ENCODE measurements at places on chromosomes 6 and 20.

DNA sequence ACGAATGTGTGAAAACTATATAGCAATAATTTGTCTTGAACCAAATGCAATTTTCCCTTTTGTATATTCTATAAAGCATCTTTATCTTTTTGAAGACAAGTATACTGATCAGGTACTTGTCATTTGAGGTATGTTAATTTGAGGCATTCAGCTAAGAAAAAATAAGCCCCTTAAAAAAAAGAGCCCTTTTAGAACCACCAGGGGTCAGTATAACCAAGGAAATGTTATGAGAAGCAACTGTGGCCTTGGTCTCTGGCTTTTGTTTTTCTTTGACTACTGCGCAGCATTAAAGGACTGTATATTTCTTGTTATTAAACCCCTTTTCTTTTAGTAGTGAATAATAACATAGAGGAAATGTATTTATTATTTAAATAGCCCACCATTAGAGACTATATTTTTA, 43.1 kb downstream of the CD109 start:
- DNase-seq = no peak

DNA sequence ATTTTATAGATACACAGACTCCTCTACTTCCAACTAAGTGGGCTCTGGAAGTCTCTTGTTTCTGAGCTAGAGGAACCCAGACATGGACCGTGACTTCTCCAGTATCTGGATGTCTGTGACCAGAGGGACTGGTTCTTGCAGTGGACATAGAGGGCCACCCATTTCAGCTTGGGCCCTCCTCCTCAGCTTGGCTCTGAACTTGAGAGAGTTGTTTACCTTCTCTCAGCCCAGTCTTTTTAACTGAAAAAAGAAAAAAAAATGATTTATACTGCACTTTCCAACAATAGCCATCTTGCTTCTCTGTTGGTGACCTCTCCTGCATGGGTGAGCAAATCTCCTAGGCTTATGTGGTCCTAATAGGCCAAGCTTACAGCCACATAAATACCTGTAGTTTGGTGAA, 60.3 kb upstream of the TMEM181 start:
- DNase-seq = no peak

DNA sequence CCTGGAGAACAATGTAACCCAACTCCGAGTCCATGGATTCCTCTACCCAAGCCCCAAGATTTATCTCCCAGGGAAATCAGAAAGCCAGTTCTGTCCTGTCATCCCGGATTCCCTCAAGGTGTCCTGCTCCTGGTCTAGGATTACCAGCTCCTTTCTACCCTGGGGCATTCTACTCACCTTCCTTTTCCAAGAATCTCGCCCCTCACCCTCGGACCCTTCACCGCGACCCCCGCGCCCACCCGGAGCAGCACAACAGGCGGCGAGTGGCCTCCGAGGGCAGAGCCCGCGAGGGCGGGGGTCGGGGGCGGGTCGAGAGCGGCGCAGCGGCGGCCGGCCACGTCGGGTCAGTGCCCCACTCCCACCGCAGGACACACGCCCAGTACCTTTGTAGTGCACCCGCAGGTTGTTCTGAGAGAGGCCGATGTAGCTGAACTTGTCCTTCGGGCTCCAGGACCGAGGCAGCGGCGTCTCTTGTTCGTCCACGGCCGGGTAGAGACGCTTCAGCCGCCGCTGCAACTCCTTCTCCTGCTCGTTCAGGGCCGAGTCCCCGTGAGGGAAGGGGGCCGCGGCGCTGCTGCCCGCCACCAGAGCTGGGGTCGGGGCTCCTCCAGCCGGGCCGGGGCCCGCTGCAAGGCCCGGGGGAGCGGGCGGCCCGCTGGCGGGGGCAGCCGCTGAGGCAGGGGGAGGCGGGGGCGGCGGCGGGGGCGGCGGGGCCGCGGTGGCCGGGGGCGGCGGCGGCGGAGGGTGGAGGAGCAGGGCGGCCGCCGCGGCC, 897 bp downstream of the RANBP9 start:
- DNase-seq = peak; percentile 32

DNA sequence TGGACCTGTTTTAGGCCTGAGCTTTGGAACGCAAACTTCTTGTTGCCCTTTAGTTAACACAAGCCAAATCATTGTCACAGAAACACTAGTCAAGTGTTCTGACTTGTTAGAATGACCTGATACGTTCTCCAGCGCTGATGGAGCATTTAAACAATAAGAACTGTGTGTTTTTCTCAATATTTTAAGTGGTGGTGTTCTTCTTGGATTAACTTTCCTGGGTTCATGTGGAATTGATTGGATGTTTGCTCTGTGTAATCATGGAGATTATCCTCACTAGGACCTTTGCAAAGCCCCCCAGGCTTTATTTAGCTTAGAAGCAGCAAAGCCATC, 1.6 kb downstream of the LRRC1 start:
- DNase-seq = no peak

DNA sequence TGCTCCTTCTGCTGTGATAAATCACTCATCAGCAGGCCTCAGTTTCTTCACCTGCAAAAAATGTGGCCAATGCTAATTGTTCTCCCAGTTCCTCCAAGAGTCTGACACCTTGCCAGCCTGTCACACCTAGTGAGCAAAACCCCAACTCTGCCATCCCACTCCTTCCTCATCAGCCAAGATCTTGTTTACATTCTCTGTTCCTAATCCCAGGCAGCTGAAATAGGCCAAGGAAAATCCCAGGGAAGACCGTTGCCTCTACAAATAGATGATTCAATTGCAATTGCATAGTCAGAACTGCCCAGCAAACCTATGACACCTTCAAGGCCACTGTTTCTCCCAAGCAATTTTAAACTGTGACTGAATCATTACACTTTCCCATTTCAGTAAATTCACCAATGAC, 78.7 kb downstream of the GMDS start:
- DNase-seq = no peak

- no peak for DNase-seq
Measured at GRCh38 chr20:10644458-10645204, 29.2 kb downstream of the JAG1 start.

DNA sequence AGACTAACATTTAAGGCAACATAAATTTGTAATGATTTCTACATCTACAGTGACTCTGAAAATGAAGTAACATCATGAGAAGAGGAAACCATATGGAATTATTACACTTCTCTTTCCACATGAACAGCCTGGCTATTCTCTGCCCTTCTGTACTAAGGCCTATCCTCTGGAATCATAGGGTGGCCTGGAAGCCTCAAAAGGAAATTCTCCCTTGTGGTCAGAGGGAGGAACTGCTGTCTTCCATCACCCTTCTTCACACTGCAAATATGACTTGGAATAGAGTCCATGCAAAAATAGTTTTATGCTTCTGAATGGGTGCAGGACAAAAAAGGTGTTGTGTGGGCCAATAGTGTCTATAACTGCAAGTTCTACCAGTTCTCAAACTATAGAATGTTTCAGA, 44.6 kb upstream of the SH3BGRL2 start:
- DNase-seq = no peak

GRCh38 chr6:156423829-156424228, 353.3 kb upstream of the ARID1B start:
- DNase-seq = no peak

GRCh38 chr6:28011722-28012121, 54.7 kb downstream of the OR2B6 start:
- DNase-seq = no peak

DNA sequence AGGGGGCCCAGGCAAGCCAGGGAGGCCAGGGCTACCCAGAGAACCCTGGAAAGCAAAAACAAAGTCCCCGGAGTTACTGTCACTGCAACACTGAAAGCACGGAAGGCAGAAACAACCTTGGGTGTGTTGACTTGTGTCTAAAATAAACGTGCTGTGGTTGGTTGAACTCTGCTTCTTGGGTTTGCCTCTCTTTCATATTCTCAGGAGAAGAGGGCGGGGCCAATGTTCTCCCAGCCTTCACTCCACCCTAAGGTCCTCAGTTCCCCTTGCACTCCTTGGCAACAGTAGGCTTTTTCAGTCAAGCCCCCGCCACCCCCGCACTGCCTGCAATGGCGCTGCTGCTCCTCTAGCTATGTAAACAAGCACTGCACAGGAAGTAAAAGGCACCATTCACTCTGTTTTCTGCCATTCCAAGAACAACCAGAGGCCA, 60.9 kb downstream of the COL9A1 start:
- no peak for DNase-seq

- DNase-seq = no peak
Measured at GRCh38 chr6:118372413-118372812, 175.7 kb upstream of the PLN start.

DNA sequence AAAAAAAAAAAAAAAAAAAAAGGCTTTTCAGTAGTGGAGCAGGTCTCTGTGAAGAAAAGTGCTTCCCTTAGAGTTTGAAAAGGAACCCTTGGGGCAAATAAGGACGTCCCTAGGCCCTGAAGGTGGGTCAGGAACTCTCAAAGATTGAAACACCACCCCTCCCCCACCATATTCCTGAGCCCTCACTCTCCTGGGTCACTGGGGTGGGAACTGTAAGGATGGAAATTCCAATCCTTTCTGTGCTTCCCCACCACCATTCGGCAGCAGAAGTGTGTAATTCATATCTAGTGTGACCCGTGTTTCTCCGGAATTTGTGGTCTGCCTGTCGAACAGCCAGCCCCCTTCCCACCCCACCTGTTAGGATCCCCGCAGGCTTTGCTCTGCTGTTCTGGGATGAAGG, 12.3 kb downstream of the CDYL start:
- DNase-seq = no peak

DNA sequence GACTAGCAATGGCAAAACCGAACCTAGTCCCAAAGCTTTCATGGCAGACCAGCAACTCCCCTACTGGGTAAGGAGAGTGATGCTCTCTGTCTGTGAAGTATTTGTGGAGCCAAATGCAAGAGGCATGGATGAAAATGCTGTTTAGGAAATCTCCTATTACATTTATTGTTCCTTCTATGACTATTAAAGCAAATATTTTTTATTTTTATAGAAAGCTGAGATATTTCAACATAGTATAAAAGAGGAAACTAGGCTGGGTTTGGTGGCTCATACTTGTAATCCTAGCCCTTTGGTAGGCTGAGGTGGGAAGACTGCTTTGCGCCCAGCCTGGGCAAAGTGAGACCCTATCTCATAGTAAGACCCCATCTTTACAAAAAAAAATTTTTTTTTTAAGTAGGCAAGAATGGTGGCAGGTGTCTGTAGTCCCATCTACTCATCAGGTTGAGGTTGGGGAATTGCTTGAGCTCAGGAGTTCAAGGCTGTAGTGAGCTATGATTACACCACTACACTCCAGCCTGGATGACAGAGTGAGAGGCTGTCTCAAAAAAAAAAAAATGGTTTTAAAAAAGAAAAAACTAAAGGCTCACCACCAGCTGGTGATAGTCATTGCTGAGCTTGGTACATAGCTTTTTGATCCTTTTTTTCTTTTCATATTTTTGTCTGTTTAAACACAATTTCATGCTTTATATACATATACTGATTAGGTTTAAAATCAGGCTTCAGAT, 11.3 kb downstream of the KDM1B start:
- no peak for DNase-seq

- no peak for DNase-seq
Measured at GRCh38 chr20:37522260-37523011, 1.4 kb downstream of the NNAT start.

DNA sequence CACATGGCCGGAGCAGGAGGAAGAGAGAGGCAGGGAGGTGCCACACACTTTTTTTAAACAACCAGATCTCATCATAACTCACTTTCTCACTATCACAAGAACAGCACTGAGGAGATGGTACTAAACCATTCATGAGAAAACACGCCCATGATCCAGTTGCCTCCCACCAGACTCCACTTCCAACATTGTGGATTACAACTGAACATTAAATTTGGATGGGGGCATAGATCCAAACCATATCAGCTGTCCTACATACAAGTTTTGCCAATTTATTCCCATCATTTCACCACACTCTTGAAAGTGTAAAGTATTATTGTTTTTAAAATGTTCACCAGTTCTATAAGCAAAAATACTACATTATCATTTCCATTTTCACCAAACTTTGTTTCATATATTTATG, 33.9 kb upstream of the VGLL2 start:
- no peak for DNase-seq

- no peak for DNase-seq
Measured at GRCh38 chr6:84926189-84927155, 162.1 kb upstream of the TBX18 start.

GRCh38 chr6:116695401-116695800, 14.4 kb downstream of the KPNA5 start:
- peak; percentile 6 for DNase-seq

- DNase-seq = no peak
Measured at GRCh38 chr6:7124636-7125035, 16.9 kb downstream of the RREB1 start.

DNA sequence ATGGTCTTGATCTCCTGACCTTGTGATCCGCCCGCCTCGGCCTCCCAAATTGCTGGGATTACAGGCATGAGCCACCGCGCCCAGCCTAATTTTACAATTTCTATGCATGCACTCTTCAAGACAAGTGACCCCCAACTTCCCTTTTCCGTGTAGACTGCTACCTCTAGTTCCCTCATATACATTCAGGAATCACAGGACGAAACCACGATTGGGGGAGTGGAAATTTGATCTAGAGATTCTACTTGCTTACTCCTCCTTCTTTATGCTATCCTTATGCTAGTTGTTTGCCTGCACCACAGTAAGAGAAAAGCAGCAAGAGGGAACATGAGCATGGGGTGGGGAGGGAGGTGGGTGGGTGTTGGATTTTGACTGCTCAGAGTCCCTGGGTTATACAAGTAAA, 34.9 kb downstream of the OSTM1 start:
- no peak for DNase-seq

- DNase-seq = no peak
Measured at GRCh38 chr6:134884752-134885151, 65.1 kb downstream of the ALDH8A1 start.

- DNase-seq = no peak
Measured at GRCh38 chr20:52145587-52145986, 46.0 kb downstream of the ZFP64 start.

GRCh38 chr6:26335631-26336323, 29.2 kb upstream of the BTN3A2 start:
- DNase-seq = no peak

DNA sequence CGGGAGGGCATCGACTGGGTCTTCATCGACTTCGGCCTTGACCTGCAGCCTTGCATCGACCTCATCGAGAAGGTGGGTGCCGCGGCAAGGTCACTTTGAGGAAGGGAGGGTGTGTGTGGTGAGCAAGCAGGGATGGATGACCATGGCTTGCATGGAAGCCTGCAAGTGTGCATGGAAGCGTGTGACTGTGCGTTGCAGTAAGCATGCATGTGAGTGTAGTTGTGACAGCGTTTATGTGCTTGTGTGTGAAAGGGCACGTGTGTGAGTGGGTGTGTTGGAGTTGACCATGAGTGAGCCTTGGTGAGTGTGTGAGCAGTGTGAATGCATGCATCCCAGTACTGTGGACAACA, 32.5 kb downstream of the MYH7B start:
- DNase-seq = no peak

- DNase-seq = no peak
Measured at GRCh38 chr20:48262466-48262865, 477.2 kb upstream of the SULF2 start.

All from T-helper 1 cell (primary cell).